Hypothalamus (tissue), 51 donors: ENCODE measurements at places on chromosomes 1 and 21.
A peak's percentile ranks its signal among the peaks of the same experiment; 100 is the strongest.

DNA sequence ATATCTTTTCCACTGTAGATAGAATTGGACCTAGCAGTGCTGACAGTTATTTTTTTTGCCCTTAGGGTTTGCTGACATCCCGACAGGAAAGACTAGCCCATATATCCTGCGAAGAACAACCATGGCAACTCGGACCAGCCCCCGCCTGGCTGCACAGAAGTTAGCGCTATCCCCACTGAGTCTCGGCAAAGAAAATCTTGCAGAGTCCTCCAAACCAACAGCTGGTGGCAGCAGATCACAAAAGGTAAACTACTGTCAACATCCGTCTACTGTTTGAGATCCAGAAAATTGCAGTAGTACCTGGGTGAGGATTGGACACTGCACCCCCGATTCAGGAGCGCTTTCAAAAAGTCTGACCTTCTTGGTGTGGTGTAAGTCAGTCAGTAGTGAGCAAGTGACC is 55.8 kb downstream of the CENPF start:
- no peak for DNase-seq

DNA sequence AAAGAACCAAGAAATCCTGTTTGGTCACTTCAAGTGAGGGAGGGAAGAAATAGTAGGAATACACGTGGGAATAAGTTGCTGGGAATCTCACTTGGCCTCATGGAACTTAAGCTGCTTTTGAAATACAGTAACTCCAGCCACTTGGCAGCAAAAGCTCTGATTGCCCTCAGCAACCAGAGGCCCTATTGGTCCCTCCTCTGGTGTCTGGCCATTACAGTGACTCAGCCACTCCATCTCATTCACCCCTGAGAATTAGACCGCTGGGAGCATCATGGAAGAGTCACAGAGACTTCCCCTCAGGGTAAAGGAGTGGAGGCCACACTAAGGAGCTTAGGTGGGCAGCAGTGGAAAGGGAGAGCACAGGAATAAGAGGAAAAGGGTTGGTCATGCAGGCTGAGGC is 99.6 kb downstream of the ELAVL4 start:
- DNase-seq = no peak

GRCh38 chr1:171424494-171424893 is 60.8 kb upstream of the PRRC2C start:
- no peak for DNase-seq

DNA sequence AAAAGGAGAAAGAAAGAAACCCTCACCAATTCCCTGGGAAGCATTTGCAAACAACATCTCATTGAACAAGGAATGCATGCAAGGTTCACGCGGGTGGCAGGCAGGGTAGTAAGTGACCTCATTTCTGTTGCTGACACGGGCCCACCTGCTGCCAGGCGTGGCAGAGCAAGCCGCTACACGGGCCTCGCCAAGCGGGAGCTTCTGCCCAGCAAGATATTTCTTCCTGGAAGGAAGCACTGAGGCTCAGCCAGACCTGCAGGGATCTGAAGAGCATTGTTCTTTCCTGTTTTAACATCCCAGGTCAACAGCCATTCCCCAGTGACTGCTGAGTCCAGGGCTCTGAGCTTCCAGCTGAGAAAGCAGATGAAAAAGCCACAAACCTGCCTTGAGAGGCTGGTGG is 91.9 kb upstream of the IGSF21 start:
- DNase-seq = no peak

DNA sequence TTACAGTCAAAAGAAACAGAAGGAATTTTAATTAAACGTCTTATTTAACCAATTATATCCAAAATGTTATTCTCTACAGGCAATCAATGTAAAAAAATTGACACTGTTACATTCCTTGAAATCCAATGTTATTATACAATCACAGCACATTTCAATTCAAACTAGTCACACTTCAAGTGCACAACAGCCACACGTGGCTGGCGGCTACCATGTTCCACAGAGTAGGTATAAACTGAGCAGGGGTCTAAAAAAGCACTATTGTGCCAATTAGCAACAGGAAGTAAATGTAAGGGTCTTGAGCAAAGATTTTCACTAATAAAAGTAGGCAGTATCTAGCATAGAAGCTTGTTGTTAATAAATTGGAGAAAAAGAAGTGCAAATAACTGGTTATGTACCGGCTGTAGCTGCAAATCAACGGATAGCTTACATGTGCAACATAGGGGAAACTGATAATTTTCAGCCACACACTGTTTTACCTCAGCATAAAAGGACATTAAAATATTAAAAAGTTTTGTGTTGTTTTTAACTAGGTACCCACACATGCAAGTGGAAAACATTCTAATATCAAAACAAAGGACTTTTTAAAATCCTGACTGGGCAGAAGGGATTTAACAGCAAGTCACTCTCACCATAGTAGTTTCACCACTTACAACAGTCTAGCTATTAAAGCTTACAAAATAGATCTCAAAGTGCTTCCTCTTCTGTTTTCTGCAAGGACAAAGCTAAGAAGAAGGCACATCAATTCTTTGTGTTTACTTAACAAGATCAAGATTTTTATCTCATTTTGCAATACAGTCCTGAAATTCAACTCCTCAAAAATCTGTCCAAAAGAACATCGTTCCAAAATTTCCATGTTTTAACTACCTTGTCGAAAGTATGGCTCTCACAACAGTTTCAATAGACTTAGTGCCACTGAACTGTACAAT is 2.5 kb downstream of the CSDE1 start:
- DNase-seq = no peak

GRCh38 chr1:1630965-1631781 is 800 bp upstream of the MMP23B start:
- DNase-seq = peak; percentile 31

DNA sequence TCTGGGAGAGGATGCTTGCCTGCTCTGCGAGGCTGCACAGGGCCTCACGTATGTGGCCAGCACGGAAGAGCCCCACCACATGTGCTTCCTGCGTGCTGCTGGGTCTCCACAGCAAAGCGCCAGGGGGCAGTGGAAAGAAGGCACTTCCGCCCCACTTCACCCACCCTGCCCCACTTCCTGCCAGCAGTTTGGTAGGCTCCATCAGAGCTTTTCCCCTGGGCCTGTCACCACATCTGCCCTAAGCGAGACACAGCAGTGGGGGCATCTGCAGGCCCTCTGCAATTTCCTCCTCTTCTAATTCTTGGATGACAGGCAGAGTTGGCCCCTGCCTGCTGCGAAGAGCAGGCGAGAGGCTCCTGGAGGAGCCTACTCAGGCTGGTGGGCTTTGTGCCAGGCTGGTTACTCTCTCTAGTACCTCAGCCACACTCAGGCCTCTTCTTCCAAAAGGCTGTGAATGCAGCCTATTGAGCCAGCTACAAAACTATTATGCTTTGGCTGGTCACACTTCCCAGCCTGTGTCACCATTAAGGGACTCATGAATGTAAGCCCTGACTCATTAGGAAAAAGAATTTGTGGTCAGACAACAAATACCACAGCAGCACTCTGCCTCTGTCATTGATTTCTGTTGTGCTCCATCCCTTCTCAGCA is 25.0 kb downstream of the CD244 start:
- DNase-seq = no peak

- no peak for DNase-seq
These were observed 132.7 kb upstream of the FOXD3 start for GRCh38 chr1:63189677-63190076.

DNA sequence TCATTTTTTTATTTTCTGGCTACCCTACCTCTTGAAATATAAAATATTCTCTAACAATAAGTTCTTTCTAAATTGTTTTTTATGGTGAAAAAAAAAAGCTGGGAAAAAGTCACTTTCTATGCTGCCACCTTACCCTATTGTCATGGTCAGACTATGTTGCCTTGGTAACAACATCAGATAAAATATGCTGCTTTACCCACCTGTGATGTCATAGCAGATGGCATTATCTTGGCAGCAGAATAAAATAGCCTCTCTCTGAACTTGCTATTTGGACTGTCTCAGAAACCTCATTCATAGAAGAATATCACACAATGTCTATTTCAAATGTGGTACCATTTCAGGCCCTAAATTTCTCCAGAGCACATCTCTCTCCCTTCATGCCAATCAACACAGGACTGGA is 69.6 kb upstream of the SGIP1 start:
- DNase-seq = no peak

GRCh38 chr1:183039330-183039729 is 16.1 kb downstream of the LAMC1 start:
- no peak for DNase-seq

GRCh38 chr1:30191154-30191702 is 532.2 kb downstream of the MATN1 start:
- no peak for DNase-seq
